ENCODE measurements at places on chromosomes 11 and 22. TPM values are rescaled to one million over a fixed set of nuclear protein-coding genes. Genes with fewer than 3 reads are reported as not detected.

The POTEH gene
- not detected for polyA plus RNA-seq

The KCNK4 gene
- polyA plus RNA-seq, result 0.13 TPM

The NXPE1 gene
- polyA plus RNA-seq, result 0.06 TPM

The TMEM45B gene
- polyA plus RNA-seq, result 23.2 TPM

The POU2AF3 gene
- polyA plus RNA-seq, result 9.1 TPM

The LAYN gene
- polyA plus RNA-seq, result 7.0 TPM

The SCARF2 gene
- 16.8 TPM for polyA plus RNA-seq

GRCh38 chr11:105780781-105781525, 171.1 kb downstream of the GRIA4 start:
- no peak for DNase-seq

GRCh38 chr11:76768088-76768908, 14.9 kb upstream of the TSKU start:
- no peak for DNase-seq

DNA sequence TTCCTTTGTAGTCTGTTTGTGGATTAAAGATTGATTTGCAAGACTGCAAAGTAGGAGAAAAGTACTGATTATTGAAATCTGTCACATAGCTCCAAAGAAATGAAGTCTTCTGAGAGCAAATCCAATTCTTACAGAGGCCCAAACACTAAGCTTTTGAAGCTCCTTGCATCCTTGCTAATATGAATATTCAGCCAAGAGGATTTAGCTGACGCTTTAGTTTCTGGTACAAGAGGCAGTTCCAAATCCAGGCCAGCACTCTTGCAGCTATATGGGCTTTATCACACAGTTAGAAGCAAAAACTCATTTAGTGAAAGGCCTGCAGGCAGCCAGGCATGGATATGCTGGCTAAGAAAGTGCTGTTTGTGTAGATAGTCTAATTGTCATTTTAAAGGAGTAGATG, 12.7 kb downstream of the PAAF1 start:
- no peak for DNase-seq

GRCh38 chr22:46640293-46641055, 20.3 kb downstream of the GRAMD4 start:
- no peak for DNase-seq

- DNase-seq, result no peak
These were observed 59.6 kb upstream of the SHANK2 start for GRCh38 chr11:71311928-71312510.

DNA sequence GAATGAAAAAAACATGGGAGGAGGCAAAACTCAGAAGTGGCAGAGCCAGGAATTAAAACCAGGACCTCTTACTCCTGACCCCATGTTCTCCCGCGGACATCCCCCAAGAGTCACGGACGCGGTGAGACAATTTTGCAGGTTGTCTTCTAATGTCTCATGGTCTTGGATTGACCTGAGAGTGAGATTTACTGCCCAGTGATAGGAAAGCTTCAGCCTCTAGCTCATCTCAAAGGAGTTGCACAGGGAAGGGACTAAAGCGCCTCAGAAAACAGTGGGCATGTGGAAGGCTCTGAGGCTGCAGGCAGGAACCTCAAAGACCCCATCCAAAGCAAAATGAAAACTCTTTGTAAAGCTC, 197.4 kb downstream of the ADAMTS15 start:
- DNase-seq, result no peak

DNA sequence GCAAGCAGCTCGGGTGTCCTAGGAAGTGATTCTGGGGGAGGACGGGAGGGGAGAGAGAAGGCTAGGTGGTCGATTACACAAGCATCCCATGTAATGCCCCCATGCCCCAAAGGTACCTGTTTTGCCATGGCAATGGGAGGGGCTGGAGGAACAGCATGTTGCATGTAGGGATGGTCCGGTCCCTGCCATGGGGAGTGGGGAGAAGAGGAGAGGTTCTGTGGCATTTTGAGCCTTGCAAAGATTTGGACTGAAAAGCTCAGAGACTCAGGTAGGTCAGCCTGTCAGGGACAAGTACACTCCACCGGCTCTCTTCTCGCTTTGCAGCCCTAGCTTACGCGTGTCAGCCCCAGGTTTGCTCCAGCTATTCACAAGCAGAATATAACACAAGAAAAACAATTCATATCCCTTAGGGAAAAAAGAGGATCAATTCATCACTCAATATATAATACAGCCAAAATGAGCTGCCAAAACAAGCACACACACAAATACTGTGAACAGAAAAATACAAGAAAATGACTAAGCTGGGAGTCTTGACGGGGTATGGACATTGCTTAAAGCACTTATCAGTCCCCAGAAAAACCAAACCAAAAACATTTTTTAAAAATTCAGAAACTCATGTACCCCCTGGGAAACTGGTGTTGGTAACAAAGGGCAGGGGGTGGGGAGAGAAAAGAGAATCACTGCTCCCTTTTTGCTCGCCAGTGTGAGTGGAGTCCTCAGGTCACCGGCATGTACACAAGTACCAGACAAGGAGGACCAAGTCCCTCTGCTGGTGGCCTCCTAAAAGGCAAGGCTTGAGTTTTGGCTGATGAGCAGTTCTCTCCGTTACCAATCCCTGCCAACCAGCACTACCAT, 21.6 kb downstream of the APOL5 start:
- DNase-seq, result no peak

DNA sequence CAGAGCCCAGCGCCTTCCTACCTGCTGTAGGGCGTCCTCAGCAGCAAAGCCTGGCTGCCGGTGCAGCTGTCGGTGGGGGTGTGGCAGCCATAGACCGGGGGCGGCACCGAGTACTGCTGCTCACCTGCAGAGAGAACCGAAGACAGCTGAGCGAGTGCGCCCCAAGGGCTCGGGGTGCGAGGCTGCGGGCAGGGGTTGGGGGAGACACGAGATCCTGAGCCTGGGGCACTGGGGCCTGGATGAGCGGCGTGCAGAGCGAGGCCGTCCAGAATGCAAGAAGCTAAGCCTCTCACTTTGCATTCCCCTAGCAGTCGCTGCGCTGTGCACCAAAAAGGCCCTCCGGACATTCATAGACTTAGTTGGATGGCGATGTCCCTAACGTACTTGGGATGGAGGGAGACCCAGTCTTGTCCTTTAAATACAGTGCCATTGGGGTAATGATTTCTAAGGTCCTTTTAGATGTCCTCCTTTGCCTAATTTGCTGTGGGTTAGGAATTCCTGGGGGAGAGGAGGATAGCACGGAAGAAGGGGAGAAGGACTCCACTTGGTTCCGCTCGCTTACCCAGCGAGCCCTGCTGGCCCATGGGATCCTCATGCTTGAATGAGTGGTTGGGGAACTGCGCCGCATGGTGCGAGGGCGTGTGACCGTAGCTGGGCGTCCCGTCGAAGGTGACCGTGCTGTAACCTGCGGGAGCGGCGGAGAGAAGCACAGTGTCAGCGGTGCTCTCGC, 7.2 kb downstream of the WT1 start:
- DNase-seq, result no peak

- DNase-seq, result no peak
These were observed 87.2 kb upstream of the VPREB1 start for GRCh38 chr22:22157348-22157725.

- DNase-seq, result no peak
These were observed 106.2 kb downstream of the ETS1 start for GRCh38 chr11:128481135-128481534.

DNA sequence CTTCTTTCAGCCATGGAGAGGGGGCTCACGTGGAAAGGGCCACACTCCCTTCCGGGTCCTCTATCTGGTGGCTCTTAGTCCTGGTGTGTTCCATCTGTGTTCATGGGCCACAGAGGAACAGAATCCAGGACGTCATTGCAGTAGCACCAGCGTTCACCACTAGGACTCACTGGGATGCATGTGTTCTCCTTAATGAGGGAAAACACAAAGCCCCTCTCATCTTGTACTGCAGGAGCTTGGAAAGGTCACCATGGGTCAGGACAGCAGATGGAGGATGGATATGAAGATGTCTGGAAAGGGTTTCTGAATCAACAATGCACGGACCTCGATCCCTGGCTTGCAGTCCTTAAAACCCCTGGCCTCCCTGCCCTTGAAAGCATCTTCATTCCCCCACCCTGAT, 113.8 kb upstream of the THY1 start:
- DNase-seq, result no peak

GRCh38 chr22:26122920-26123468, 46.3 kb upstream of the SEZ6L start:
- DNase-seq, result no peak

GRCh38 chr11:116715383-116715782, 57.4 kb downstream of the BUD13 start:
- DNase-seq, result no peak

GRCh38 chr11:111045407-111045803, 200.1 kb upstream of the POU2AF2 start:
- DNase-seq, result no peak

GRCh38 chr11:6260207-6260726, 629 bp downstream of the CCKBR start:
- no peak for DNase-seq

DNA sequence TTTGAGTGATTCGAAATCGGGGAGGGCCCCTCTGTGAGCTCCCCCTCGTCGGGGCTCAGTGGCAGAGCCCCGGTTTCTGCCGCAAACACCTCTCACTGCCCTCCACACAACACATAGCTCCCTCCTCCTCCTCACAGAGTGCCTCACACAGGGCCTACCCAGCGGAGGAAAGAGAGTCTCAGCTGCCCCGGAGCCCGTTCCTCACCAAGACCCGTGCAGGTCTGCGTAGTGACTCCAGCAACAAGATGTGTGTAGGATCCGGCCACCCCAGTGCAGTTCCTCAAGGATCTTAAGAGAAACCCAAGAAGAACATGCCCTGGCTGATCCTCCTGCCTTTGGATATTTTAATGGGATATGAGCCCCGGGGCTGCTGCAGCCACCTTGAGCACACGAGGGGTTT, 238.4 kb downstream of the BRD1 start:
- DNase-seq, result no peak

- no peak for DNase-seq
These were observed 103.8 kb downstream of the ABTB2 start for GRCh38 chr11:34254011-34254410.

GRCh38 chr22:31281733-31282132, 10.6 kb downstream of the PIK3IP1 start:
- no peak for DNase-seq

GRCh38 chr11:69449320-69450063, 32.0 kb upstream of the LINC01488 start:
- no peak for DNase-seq
